Sciatic nerve (tissue), 2 donors: ENCODE measurements at places on chromosomes 5 and 9. TPM values are rescaled to one million over a fixed set of nuclear protein-coding genes. Genes with fewer than 3 reads are reported as not detected.

DNA sequence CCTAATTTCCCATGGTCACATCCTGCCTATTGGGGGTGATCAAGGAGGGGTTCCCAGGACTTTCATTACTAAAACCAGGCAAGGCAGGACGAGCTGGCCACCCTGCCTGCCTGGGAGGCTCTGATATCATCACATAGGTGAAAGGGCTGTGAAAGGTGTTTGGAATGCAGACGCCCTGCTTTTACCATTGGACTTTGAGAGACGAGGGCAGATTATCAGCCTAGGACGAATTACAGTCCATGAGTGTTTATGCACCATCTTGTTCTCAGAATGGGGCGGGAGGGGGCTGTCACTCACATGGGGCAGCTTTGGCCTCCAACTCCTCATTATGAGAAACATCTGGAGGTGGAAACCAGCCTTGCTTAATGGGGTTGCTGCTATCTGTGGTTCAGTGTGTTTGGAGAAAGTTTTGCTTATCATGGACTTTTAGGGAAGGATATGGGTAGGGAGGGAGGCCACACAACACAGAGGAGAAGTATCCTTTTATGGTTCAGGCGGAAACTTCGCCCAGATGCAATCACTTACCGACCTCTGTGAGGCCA, 69.8 kb upstream of the UBTD2 start:
- no peak for DNase-seq

- DNase-seq = no peak
Measured at GRCh38 chr5:15304066-15304731, 195.8 kb upstream of the FBXL7 start.

DNA sequence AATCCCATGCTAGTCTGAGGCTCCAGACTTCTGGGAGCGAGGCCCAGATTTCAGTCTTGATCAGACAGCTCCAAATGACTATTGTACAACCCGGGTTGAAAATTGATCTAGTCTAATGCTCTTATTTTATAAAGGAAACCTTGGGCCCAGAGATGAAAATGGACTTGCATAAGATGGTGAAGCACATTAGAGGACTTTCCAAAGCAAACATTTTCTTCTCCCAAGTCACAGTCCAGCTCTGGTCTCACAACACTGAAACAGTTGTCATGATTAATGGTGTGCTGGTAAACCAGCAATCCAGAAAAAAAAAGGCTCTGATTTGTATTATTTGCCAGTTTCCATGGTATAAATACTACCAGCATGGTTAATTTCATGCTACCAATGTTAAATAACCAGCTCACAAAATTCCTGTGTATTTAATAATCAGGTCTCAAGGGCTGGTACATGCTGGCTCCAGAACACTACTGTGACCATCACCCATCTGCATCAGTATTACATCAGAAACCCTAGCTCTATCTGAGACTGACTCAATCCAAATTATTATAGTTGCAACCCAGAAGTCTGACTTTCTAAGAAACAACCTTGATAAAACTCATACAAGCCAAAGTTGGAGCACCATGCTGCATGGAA, 32.5 kb upstream of the ABLIM3 start:
- no peak for DNase-seq

- no peak for DNase-seq
Measured at GRCh38 chr9:13291718-13292117, 12.2 kb upstream of the MPDZ start.

DNA sequence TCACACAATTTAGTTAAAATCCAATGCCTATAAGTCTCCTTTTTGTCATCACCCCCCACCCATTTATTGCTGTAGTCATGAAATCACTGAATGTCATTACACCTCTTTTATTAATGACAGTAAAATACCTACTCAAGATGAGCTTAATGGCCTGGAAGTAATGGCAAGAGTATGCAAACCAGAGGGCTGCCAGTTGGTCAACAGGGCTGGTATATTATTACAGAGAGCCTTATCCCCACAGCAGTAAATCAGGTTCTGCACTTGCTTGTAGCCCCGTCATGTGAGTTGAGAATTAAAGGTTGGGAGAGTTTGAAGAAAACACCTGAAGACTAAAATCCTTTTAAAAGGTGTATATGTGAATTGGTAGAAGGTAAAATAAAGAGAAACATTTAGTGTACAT, 372.4 kb downstream of the MAT2B start:
- no peak for DNase-seq

DNA sequence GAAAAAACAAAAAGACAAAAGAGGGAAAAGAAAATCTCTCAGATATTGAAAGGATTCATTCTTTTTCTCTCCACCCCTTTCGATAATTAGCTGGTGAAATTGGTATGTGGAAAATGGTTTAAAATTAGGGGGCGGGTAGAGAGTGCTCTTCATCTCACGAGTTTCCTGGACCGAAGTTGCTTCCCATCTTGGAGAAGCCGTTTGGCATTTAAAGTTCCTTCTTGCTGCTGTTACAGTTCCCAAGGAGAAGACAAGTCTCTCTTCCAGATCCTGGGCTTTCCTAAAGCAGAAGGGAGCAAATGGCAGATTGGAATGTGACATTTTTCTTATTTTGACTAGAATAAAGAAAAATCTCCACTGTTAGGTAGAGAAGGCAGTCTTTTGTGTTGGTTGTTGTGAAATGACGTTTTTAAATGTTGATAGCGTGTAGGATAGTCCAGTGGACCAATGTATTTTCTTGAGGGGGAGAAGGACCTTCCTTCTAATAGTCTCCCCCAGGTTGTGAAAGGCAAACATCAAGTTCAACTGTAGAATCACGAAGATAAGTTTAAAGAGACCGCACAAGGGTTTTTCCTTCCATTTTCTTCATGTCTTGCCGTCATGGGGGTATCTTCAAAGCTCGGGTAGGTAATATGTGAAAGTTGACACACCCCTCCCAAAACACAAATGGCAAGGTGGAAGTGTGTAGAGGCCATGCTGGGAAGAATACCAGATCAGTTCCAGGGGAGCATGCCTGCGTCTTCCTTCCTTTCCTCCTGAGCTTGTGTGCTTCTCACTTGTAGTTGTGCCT, 77.5 kb downstream of the EHMT1 start:
- no peak for DNase-seq

DNA sequence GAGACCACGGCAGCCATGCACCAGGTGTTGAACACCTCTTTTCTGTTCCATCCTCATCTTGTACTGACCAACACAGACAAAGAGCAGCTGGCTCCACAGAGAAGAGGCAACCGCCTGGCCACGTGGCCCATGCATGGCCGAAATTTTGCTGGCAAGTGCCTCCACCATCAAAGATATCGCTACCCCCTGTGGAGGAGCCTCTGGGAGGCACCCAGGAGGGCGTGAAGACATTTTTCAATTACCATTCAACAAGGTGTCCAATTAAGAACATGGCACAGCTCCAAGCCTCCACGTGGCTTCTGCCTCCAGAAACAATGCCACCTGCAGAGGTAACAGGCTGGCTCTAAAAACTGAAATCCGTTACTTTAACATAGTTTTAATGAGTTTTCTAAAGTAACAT, 54.4 kb upstream of the CKS2 start:
- DNase-seq = no peak

DNA sequence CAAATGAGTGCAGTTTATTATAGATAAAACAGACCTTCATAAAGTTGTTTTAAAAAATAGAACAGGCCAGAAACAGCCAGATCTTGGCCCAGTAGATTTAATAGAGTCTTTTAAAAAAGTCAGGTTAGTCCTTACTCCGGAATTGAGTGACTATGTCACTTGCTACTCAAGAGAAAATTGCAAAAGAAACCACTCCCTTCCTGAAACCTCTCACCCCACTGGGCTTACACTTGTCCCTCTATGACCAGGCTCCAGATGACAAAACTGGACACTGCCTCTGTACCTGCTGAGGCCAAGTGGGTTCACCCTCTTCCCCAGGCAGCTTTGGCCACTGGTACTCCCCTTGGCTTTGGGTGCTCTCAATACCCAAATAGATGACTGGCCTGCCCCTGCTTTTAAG, 357.2 kb upstream of the TRPC7 start:
- DNase-seq = no peak

GRCh38 chr9:99820685-99821395, 845 bp upstream of the NR4A3 start:
- peak; percentile 80 for DNase-seq

- no peak for DNase-seq
Measured at GRCh38 chr9:118459913-118460312, 755.7 kb downstream of the TLR4 start.

GRCh38 chr5:128674837-128675446, 136.9 kb upstream of the FBN2 start:
- peak; percentile 61 for DNase-seq

DNA sequence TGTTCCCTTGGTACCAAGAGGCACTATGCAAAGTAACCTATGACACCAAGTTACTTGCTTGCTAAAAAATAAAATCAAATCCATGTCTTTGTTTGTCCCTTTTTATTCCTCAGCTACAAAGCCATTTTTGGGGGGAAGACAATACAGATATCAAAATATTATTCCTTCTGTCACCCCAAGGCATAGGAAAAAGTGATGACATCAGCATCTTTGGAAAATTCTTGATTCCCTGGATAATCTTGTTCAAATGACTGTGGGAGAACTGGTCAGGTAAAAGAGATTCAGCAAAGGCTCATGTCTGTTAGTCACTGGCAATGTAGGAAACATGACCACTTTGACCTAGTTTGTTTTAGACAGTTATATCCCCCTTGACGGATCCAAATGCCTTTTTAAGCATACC, 373.1 kb downstream of the MAT2B start:
- no peak for DNase-seq

- DNase-seq = no peak
Measured at GRCh38 chr5:93681432-93681831, 60.0 kb downstream of the POU5F2 start.

- DNase-seq = no peak
Measured at GRCh38 chr9:35548571-35548970, 56.5 kb upstream of the TESK1 start.

GRCh38 chr9:36840898-36841536, 193.1 kb downstream of the PAX5 start:
- no peak for DNase-seq

GRCh38 chr9:92761686-92762085, 2.9 kb downstream of the BICD2 start:
- DNase-seq = no peak

- no peak for DNase-seq
Measured at GRCh38 chr9:7921545-7922197, 122.1 kb upstream of the DMAC1 start.

DNA sequence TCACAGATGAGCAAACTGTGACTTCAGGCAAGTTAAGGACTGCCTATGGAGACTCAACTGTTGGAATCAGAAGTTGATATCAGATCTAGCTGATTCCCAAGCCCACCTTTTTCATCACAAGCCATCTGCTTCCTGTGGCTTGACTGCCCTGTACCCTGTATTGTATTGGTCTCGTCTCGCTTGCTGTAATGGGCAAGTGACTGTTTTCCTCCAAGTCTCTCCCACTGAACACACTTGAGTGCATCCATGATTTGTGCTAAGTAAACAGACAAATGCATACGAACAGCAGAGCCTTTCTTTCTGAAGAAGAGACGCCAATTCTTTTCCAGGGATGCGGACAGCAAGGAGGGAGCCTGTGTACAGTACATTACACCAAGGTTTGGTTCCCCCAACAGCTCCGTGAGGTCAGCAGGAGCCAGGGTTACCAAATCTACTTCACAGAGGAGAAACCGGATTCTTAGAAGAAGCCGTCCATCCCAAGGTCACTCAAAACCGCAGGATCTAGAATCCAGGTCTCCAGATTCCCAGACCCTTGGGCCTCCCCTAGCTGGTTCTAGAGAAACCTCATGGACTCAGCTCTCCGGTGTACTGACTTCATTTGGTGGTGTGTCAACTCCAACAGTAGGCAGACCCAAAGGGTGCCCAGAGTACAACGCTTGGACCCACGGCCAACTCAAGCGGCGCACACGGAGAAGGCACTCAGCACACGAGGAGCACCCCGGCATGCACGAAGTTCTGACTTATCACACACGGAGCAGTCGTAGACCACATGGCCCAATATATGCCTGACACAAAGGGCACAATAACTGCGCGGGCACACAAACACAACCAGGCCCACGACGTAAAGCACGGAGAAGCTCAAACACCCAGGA, 1.1 kb downstream of the BAG1 start:
- DNase-seq = no peak

GRCh38 chr5:69444127-69444754, 29.3 kb downstream of the MARVELD2 start:
- DNase-seq = no peak

DNA sequence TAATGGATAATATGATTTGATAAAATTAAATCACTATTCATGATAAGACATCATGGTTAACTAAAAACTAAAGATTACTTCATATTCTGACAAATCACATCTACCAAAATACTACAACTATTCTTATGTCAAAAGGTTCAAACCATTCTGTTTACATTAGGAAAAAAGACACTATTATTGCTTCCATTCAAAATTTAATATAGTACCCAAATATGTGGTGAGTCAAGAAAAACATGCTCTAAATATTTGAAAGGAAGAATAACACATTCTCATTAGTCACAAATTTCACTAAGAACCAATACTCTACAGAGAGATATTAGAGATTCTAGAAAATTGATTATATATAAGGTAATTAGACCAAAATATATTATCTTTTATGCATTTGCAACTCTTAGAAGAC, 234.0 kb downstream of the TMEM232 start:
- DNase-seq = no peak

NSG2 gene
- total RNA-seq = not detected

ECM2 gene
- total RNA-seq = 62.0 TPM

QRFP gene
- total RNA-seq = not detected

PRUNE2 gene
- 55.3 TPM for total RNA-seq

CA9 gene
- total RNA-seq = not detected

MAPKAP1 gene
- 54.6 TPM for total RNA-seq

HMCN2 gene
- total RNA-seq = 3.3 TPM

OR1Q1 gene
- not detected for total RNA-seq

RBM27 gene
- 22.1 TPM for total RNA-seq

SPINK5 gene
- 0.94 TPM for total RNA-seq

HAVCR2 gene
- 11.8 TPM for total RNA-seq

DBH gene
- total RNA-seq = 0.13 TPM

PCDHB8 gene
- 4.5 TPM for total RNA-seq

DEPDC1B gene
- 9.8 TPM for total RNA-seq
